ENCODE measurements at places on chromosomes 7 and 10. TPM values are rescaled to one million over a fixed set of nuclear protein-coding genes. Genes with fewer than 3 reads are reported as not detected.

DNA sequence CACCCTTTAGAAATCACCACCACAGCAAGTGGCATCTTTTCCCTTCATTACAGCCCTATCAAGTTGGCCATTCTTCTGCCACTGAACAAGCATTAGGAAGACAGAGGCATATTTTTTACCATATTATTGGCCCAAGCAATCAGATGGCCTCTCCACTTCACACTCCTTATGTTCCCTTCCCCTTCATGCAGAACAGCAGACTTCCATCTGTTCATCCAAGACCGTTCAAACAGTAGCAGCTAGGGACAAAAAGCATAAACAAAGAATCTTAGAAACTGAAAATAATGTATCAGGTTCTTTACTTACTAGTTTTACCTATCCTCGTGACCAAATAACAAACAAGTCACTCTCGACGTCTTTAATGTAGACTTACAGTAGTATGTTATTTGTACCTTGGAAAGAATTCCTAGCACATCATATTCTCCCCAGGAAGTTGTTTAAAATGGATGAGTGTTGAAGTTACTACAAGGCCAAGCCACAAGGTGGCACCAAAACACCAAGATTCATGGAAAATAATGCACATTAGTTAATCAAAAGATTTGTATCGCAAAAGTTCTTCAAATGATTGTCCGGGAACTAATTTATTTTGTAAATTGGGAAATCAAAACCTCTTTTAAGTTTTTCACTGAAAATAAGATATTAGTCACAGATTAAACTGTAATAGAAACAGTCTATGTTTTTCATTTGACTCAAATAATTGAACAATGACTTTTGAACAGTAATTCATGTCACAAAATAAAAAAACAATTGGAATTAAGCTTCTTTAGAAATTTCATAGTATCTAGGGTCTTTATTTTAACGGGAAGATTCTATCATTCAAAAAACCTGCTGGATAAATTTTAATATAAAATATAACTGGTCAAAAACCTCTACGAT is 112.1 kb downstream of the VPS41 start:
- no peaks in the 10 kb centered on the region for H3K36me3 ChIP-seq
- H3K4me3 ChIP-seq = no peak overlapping the region
- H3K4me1 ChIP-seq = no peaks in the 10 kb centered on the region
- H3K27ac ChIP-seq = no peak overlapping the region
- no peaks in the 10 kb centered on the region for H3K27me3 ChIP-seq

DNA sequence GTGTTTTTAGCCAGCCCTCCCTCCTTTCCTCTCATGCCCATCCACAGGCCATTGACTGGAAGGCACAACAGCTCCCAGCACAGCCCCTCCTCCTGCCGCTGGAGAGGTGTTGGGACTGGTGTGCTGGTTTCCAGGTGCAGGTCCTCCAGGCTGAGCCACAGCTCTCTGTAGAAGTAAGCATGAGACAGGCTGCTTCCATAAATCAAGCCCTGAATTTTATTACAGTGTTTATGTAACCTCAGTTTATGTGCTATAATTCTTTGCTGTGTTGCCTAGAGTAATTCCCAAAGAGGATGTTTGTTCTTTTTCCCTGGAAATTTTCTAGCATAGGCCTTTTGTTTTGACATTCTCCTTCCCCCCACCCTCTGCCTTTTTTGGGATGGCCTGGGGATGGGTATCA is 445.8 kb downstream of the AUTS2 start:
- DNase-seq = no peak
- no peaks in the 10 kb centered on the region for H3K4me1 ChIP-seq
- no peaks in the 10 kb centered on the region for H3K36me3 ChIP-seq
- no peaks in the 10 kb centered on the region for H3K27me3 ChIP-seq
- H3K27ac ChIP-seq = no peak overlapping the region
- no peak overlapping the region for H3K4me3 ChIP-seq

- no peak overlapping the region for H3K27ac ChIP-seq
- no peaks in the 10 kb centered on the region for H3K36me3 ChIP-seq
- H3K27me3 ChIP-seq = no peaks in the 10 kb centered on the region
- no peak for DNase-seq
- H3K4me3 ChIP-seq = no peak overlapping the region
- H3K4me1 ChIP-seq = no peaks in the 10 kb centered on the region
These were observed 15.4 kb downstream of the LRRC27 start for GRCh38 chr10:132347211-132347930.

DNA sequence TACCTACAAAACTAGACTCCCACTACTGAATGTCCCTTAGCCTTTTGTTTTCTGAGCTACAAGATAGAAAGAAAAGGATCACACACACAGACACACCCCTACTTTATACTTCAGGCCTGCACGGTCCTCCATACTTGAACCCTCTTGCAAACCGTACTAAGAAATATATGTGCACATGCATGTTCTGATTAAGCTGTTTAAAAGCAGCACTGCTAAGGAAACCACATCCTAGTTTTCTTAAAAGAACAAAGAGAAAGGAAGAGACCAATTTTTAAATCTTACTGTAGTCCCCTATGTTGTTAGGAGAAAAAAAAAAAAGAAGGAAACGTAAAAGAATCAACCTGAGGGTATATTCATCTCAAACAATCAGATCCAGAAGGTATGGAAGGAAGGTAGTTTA is 501.2 kb downstream of the PARD3 start:
- H3K27ac ChIP-seq = no peak overlapping the region
- H3K4me1 ChIP-seq = no peaks in the 10 kb centered on the region

GRCh38 chr10:126016156-126016805 is 119.9 kb downstream of the FANK1 start:
- no peak overlapping the region for H3K27ac ChIP-seq
- no peaks in the 10 kb centered on the region for H3K36me3 ChIP-seq
- no peaks in the 10 kb centered on the region for H3K27me3 ChIP-seq
- no peak overlapping the region for H3K4me3 ChIP-seq
- no peak for DNase-seq
- H3K4me1 ChIP-seq = peaks cover 4% of the 10 kb centered on the region

DNA sequence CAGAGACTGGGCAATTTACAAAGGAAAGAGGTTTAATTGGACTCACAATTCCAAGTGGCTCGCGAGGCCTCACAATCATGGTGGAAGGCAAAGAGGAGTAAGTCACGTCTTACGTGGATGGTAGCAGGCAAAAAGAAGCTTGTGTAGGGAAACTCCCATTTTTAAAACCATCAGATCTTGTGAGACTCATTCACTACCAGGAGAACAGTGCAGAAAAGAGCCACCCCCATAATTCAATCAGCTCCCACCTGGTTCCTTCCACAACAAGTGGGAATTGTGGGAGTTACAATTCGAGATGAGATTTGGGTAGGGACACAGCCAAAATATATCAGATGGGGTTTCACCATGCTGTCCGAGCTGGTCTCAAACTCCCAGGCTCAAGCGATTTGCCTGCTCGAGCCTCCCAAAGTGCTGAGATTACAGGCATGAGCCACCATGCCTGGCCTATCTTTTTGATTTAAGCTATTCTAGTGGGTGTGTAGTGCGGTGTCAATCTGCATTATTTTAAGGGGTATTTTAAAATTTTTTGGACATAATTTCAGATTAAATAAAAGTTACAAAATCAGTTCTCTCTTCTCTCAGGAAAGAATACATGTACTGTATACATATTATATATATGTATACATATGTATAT is 9.0 kb upstream of the MRPS16 start:
- H3K4me3 ChIP-seq = no peak overlapping the region
- no peaks in the 10 kb centered on the region for H3K36me3 ChIP-seq
- H3K27ac ChIP-seq = no peak overlapping the region
- peaks cover 9% of the 10 kb centered on the region for H3K27me3 ChIP-seq

- H3K27me3 ChIP-seq = no peaks in the 10 kb centered on the region
- H3K27ac ChIP-seq = peak overlapping the region; percentile 98
- H3K4me1 ChIP-seq = peaks cover 75% of the 10 kb centered on the region
- no peaks in the 10 kb centered on the region for H3K36me3 ChIP-seq
- DNase-seq = peak; percentile 44
- peak overlapping the region; percentile 65 for H3K4me3 ChIP-seq
These were observed 140.4 kb upstream of the NAMPT start for GRCh38 chr7:106425017-106425719.

DNA sequence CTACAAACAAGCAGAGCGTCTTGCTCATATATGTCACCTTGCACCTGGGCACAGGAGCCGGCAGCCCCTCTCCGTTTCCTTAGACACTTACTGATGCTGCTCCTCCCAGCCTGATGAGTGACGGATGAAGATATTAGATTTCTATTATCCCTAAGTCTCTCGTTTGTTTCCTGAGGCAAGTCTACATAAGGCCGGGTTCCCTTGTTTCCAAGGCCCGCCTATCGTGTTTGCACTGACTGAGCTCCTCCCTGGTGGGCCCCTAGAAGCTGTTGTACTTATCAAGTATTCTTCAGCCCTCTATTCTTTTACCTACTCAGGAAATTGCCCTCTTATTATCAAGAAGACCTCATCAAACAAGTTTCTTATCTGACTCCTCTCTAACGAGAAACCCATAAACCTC is 18.5 kb downstream of the SH3PXD2A start:
- DNase-seq = no peak
- no peaks in the 10 kb centered on the region for H3K4me1 ChIP-seq
- no peak overlapping the region for H3K4me3 ChIP-seq
- peaks cover 6% of the 10 kb centered on the region for H3K27me3 ChIP-seq
- no peaks in the 10 kb centered on the region for H3K36me3 ChIP-seq

- no peaks in the 10 kb centered on the region for H3K36me3 ChIP-seq
- H3K27me3 ChIP-seq = peaks cover 6% of the 10 kb centered on the region
- peak overlapping the region; percentile 87 for H3K27ac ChIP-seq
- H3K4me1 ChIP-seq = peaks cover 20% of the 10 kb centered on the region
- DNase-seq = no peak
- peak overlapping the region; percentile 82 for H3K4me3 ChIP-seq
These were observed 124.8 kb downstream of the MPP7 start for GRCh38 chr10:28177944-28178637.

DNA sequence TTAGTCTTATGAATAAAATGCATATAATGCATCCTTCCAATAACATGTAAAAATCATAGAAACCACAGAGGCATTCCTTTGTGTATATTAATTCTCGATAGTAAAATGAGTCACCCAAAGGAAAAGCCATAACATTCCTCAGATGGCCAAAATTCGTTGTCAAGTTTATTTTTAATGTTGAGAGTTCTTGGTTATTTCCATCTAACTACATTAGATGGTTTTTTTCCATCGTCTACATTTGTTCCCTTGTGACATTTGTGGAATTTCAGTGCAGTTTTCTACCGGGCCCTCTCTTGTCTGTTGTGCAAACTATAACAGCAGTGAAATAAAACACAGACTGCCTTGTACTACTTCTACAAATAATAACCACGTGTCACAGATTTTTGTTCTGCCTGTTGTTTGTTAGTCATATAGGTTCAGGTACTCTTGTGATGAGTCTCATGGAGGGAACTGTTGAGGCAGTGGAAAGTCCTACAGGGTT is 54.7 kb upstream of the CCAR1 start:
- no peaks in the 10 kb centered on the region for H3K4me1 ChIP-seq
- DNase-seq = no peak
- no peak overlapping the region for H3K4me3 ChIP-seq
- no peaks in the 10 kb centered on the region for H3K36me3 ChIP-seq
- H3K27me3 ChIP-seq = no peaks in the 10 kb centered on the region
- no peak overlapping the region for H3K27ac ChIP-seq

- H3K4me1 ChIP-seq = no peaks in the 10 kb centered on the region
- H3K27ac ChIP-seq = no peak overlapping the region
- H3K27me3 ChIP-seq = peaks cover 7% of the 10 kb centered on the region
- no peaks in the 10 kb centered on the region for H3K36me3 ChIP-seq
These were observed 29.8 kb downstream of the COL28A1 start for GRCh38 chr7:7505915-7506314.

DNA sequence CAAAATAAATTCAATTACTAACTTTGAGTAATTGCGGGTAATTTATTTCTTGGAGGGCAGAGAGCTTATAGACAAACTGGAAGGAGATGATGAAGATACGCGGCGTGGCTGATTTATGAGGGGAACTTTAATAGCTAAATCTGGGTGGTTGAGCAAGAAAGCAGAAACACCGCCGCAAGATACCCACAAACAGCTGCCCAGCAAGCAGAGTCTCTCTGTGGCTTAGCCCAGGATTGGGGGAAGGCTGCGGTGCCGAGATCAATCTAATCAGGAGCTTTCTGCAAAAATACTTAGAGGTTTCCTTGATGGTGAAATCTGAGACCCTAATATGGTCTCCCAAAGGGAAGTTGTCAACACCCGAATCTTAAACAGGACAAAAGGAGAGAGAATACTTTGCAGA is 94.9 kb upstream of the MGMT start:
- no peaks in the 10 kb centered on the region for H3K4me1 ChIP-seq
- no peak for DNase-seq
- no peak overlapping the region for H3K27ac ChIP-seq
- no peaks in the 10 kb centered on the region for H3K36me3 ChIP-seq
- no peak overlapping the region for H3K4me3 ChIP-seq
- H3K27me3 ChIP-seq = peaks cover 34% of the 10 kb centered on the region

- DNase-seq = no peak
- H3K36me3 ChIP-seq = no peaks in the 10 kb centered on the region
- H3K27me3 ChIP-seq = peaks cover 5% of the 10 kb centered on the region
- no peak overlapping the region for H3K27ac ChIP-seq
- no peak overlapping the region for H3K4me3 ChIP-seq
- H3K4me1 ChIP-seq = peaks cover 5% of the 10 kb centered on the region
These were observed 28.5 kb downstream of the FRMPD2 start for GRCh38 chr10:48245977-48246376.

DNA sequence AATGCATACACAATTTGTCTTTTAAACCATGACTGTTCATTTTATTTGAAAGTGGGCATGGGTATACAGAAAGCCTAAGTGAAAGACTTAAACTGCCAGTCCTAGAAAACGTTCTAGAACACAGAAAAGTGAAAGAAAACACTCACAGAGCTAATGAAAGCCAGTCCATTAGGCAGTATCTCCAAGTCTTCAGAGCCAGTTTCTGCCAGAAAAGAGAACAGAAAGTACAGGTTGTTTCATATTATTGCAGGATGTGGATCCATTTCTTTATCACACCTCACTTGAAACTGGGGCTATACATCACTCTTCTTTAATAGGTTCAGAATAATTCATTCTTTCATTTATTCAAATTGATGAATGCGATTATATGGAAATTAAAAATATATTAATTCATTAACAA is 7.7 kb downstream of the PON1 start:
- H3K4me3 ChIP-seq = no peak overlapping the region
- no peaks in the 10 kb centered on the region for H3K4me1 ChIP-seq
- no peaks in the 10 kb centered on the region for H3K36me3 ChIP-seq

GRCh38 chr10:117546581-117547015 is 4.1 kb downstream of the EMX2 start:
- DNase-seq = no peak
- H3K27me3 ChIP-seq = peaks cover 79% of the 10 kb centered on the region
- peaks cover 4% of the 10 kb centered on the region for H3K4me1 ChIP-seq
- no peaks in the 10 kb centered on the region for H3K36me3 ChIP-seq
- H3K4me3 ChIP-seq = no peak overlapping the region

DNA sequence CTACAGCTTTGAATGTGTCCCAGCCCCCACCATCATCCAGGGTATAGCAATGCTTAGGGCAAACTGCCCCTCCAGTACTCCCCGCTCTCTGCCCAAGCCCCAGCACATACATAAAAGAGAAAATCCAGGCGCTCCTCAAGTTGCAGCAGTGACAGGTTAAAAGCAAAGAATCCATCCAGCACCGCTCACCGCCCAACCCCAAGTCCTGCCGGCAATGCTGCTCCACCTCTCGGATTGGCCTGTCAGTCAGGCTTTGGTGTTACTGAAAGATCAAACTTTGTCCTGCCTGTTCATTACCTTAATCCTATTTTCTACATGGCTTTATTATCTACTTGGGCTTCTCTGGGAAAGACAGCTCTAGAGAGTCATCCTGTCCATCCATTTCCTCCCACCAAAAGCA is 31.9 kb downstream of the DPCD start:
- DNase-seq = no peak
- peaks cover 30% of the 10 kb centered on the region for H3K36me3 ChIP-seq
- H3K4me3 ChIP-seq = no peak overlapping the region
- H3K4me1 ChIP-seq = no peaks in the 10 kb centered on the region
- no peaks in the 10 kb centered on the region for H3K27me3 ChIP-seq

Gene SPDYE16
- 0.14 TPM for total RNA-seq

Gene KEL
- 0.78 TPM for total RNA-seq

All from activated T-helper 2 cell treated with anti-CD3 and anti-CD28 coated beads, Interferon-gamma antibody, Interleukin-2, Interleukin-4, amounts not matched to agents 10 μg/mL and 5 μg/mL and 100 μg/mL, durations not matched to agents 14 hours and 24 hours and 36 hours (primary cell).